ENCODE measurements at places on chromosomes 1 and 21. TPM values are rescaled to one million over a fixed set of nuclear protein-coding genes. Genes with fewer than 3 reads are reported as not detected.

The KCNJ6 gene
- total RNA-seq = not detected

The CYP4B1 gene
- 67.1 TPM for total RNA-seq

The CDK18 gene
- total RNA-seq = 1.2 TPM

The KRTAP19-1 gene
- total RNA-seq = not detected

The NHLH1 gene
- total RNA-seq = not detected

The SYT2 gene
- total RNA-seq = not detected

The SEMA4A gene
- 0.85 TPM for total RNA-seq

The HIVEP3 gene
- total RNA-seq = 0.80 TPM

The RASAL2 gene
- 13.4 TPM for total RNA-seq

The NUF2 gene
- not detected for total RNA-seq

The RPTN gene
- not detected for total RNA-seq

DNA sequence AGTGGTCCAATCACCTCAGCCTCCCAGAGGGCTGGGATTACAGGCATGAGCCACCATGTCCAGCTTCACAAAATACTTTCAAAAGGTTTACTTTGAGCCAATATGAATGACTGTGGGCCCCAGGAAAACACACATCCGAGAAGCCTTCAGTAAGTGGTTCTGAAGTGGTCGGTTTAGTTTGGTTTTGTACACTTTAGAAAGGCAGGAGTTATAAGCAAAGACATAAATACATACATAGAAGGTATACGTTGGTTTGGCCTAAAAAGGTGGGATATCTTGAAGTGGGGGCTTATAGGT is 3.2 kb upstream of the MIB2 start:
- H3K27me3 ChIP-seq = no peaks in the 10 kb centered on the region
- no peak for DNase-seq
- H3K4me3 ChIP-seq = no peak overlapping the region
- no peak overlapping the region for H3K27ac ChIP-seq
- H3K36me3 ChIP-seq = no peaks in the 10 kb centered on the region
- peaks cover 20% of the 10 kb centered on the region for H3K4me1 ChIP-seq

DNA sequence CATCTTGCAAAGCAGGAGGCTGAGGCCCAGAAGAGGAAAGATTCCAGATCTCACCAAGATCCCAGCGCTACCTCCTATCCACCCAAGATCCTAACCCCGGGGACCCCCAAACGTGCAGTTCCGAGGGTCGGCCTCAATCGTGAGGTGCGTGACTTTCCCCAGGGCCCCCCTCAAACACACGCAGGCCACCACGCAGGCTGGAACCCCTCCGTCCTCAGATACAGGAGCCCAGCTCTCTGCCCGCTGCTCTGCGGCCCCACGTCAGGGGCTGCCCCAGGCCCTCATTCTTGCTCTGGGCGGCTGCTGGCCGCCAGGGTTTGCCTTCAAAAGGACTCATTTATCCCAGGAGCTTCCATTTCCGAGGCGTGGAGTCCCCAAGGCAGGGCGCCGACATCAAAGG is 39.9 kb downstream of the KRTAP10-1 start:
- peaks cover 10% of the 10 kb centered on the region for H3K27me3 ChIP-seq
- no peaks in the 10 kb centered on the region for H3K36me3 ChIP-seq
- H3K4me1 ChIP-seq = no peaks in the 10 kb centered on the region
- H3K4me3 ChIP-seq = no peak overlapping the region
- no peak for DNase-seq
- no peak overlapping the region for H3K27ac ChIP-seq

DNA sequence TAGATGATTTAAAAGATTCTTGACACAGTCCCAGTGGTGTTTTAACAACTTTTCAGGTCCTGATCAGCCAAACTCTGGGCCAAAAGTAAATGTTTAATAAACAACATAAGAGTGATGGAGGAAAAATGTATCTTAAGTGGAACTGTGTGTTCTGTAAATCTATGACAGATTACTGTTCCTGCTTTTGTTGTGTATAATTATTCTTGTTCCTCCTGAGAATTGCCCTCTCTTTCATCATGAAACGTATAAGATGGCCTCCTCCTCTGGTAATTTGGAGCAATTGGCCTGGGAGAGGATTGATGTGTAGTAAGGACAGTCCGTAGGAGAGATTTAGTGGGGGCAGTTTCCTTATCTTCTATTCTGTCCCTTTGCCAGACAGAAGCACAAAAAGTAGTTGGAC is 34.5 kb downstream of the GALNT2 start:
- peaks cover 48% of the 10 kb centered on the region for H3K4me1 ChIP-seq
- H3K4me3 ChIP-seq = no peak overlapping the region
- no peak overlapping the region for H3K27ac ChIP-seq
- H3K36me3 ChIP-seq = no peaks in the 10 kb centered on the region

GRCh38 chr1:26907071-26907917 is 6.5 kb downstream of the NR0B2 start:
- no peaks in the 10 kb centered on the region for H3K4me1 ChIP-seq
- no peaks in the 10 kb centered on the region for H3K27me3 ChIP-seq
- DNase-seq = no peak
- H3K27ac ChIP-seq = no peak overlapping the region

GRCh38 chr1:248196965-248197364 is at the start of gene OR2M3:
Gene OR2M3 (plus strand): TSS chr1:248197265. CDS start chr1:248203068, 5,803 bp downstream.
- no peaks in the 10 kb centered on the region for H3K36me3 ChIP-seq
- H3K27me3 ChIP-seq = no peaks in the 10 kb centered on the region
- no peak for DNase-seq

GRCh38 chr1:102588536-102588935 is 519.8 kb downstream of the COL11A1 start:
- no peaks in the 10 kb centered on the region for H3K4me1 ChIP-seq
- H3K27me3 ChIP-seq = no peaks in the 10 kb centered on the region
- H3K4me3 ChIP-seq = no peak overlapping the region
- H3K36me3 ChIP-seq = no peaks in the 10 kb centered on the region
- H3K27ac ChIP-seq = no peak overlapping the region
- DNase-seq = no peak

DNA sequence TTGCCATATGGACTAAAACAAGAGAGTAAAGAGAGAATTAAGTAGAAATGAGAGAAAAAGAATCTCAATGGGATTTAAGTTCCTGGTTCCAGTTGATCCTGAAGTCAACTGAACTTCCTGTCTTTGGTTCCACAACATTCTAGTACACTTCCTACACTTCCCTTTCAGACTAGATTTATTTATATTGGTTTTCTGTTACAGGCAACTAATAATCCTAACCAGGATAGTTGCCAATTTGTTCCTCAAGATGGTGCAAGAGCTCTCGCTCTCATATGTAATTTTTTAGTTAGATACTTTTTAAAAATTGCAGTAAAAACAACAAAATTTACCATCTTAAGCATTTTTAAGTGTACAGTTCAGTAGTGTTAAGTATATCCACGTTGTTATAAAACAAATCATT is 28.8 kb upstream of the TRIM45 start:
- H3K27ac ChIP-seq = no peak overlapping the region
- no peaks in the 10 kb centered on the region for H3K36me3 ChIP-seq
- no peak for DNase-seq

- H3K4me1 ChIP-seq = no peaks in the 10 kb centered on the region
- H3K36me3 ChIP-seq = no peaks in the 10 kb centered on the region
- H3K27ac ChIP-seq = no peak overlapping the region
- H3K4me3 ChIP-seq = no peak overlapping the region
- DNase-seq = no peak
- no peaks in the 10 kb centered on the region for H3K27me3 ChIP-seq
These were observed 16.9 kb upstream of the ECE1 start for GRCh38 chr1:21307210-21307609.

GRCh38 chr1:246142320-246142893 is 364.7 kb downstream of the SMYD3 start:
- no peak overlapping the region for H3K27ac ChIP-seq
- H3K4me3 ChIP-seq = no peak overlapping the region
- H3K27me3 ChIP-seq = no peaks in the 10 kb centered on the region
- no peak for DNase-seq

GRCh38 chr1:205484985-205485967 is 19.2 kb upstream of the CDK18 start:
- peaks cover 26% of the 10 kb centered on the region for H3K27me3 ChIP-seq
- H3K27ac ChIP-seq = no peak overlapping the region
- no peak overlapping the region for H3K4me3 ChIP-seq
- no peaks in the 10 kb centered on the region for H3K4me1 ChIP-seq
- DNase-seq = no peak

GRCh38 chr1:33316601-33317000 is 4.3 kb downstream of the A3GALT2 start:
- H3K36me3 ChIP-seq = no peaks in the 10 kb centered on the region
- H3K4me1 ChIP-seq = no peaks in the 10 kb centered on the region
- no peak overlapping the region for H3K4me3 ChIP-seq
- H3K27me3 ChIP-seq = no peaks in the 10 kb centered on the region
- DNase-seq = no peak

DNA sequence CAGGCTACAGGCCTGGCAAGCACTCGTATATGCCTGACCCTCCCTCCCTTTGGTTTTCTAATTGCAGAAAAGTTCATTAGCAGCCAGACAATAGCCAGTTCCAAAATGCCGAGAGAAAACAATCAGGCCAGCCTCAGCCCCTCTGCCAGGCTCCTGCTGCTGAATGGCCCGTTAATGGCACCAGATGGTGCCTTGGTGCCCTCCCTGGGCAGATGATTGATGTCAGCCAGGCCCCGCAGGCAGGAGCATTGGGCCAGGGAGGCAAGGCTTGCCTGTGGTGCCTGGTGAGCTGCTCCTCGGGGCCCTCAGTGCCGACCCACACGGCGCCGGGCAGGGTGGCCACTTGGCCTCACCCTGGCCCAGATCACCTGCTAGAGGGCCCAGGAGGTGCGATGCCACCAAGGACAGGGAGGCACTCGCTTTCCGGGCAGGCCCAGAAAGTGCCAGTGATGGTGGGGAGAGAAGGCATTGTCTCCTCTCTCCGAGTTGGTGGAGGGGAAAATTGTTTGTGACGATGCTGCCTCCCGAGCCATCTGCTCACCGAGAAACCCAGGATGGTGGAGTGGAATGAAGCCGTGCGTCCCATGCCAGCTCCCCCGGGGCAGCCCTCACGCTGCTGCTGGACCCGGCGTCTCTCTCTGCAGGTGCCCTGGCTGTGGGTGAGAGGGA is 28.1 kb downstream of the QSOX1 start:
- no peaks in the 10 kb centered on the region for H3K27me3 ChIP-seq
- DNase-seq = peak; percentile 7
- peaks cover 70% of the 10 kb centered on the region for H3K36me3 ChIP-seq
- H3K27ac ChIP-seq = no peak overlapping the region

GRCh38 chr1:234553240-234554188 is 56.5 kb downstream of the IRF2BP2 start:
- no peak overlapping the region for H3K27ac ChIP-seq
- no peak for DNase-seq

DNA sequence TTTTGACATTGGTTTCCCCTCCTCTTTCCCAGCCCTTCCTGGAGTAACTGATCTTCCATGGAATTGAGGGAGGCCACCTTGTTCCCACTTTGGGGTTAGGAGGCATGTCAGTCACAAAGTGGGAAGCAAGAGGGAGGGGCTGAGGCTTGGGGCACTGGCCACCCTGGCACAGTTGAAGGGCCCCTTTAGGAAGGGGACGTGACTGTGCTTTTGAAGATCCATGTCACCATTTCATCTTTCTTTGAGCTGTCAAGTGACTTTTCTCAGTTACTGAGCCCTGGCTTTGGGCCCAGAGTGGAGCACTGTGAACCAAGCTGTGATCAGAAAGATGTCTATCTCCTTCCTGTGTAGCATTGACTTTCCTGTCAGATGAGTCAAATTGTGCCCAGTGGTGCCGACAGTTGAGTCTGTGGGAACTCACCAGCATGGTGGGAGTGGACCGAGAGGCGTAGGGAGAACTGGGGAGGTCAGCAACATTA is 38.5 kb upstream of the TDRD10 start:
- H3K4me1 ChIP-seq = no peaks in the 10 kb centered on the region
- DNase-seq = no peak
- no peak overlapping the region for H3K4me3 ChIP-seq
- H3K27ac ChIP-seq = peak overlapping the region; percentile 49

- no peak for DNase-seq
- no peak overlapping the region for H3K4me3 ChIP-seq
These were observed 9.7 kb downstream of the ARHGEF2 start for GRCh38 chr1:155968670-155969069.

DNA sequence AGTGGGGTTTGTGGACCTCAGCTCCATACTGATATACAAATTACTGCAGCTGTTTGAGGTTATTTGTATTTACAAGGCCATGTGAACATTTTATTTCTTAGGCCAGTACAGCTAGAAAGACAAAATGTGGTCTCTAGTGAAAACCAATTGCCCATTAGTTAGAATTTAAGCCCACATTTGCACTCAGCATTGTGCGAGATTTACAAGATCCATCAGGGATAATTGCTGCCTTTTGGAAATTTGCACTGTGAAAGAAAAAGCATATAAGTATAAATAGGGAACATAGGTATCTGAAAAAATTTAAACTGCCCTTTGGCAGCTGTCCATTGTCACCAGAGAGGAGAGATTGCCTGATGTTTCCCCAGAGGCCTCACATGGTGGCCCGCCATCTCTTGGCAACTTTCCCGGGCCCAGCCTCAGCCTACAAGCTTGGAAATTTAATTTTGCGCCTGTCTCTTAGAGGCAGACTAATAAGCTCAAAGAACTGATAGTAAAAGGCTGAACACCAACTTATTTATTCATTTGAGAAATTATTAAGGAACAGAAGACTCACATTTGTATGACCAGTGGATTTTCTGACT is 120.7 kb downstream of the MAP3K21 start:
- H3K27me3 ChIP-seq = no peaks in the 10 kb centered on the region
- H3K4me3 ChIP-seq = no peak overlapping the region
- H3K4me1 ChIP-seq = no peaks in the 10 kb centered on the region
- H3K27ac ChIP-seq = no peak overlapping the region

DNA sequence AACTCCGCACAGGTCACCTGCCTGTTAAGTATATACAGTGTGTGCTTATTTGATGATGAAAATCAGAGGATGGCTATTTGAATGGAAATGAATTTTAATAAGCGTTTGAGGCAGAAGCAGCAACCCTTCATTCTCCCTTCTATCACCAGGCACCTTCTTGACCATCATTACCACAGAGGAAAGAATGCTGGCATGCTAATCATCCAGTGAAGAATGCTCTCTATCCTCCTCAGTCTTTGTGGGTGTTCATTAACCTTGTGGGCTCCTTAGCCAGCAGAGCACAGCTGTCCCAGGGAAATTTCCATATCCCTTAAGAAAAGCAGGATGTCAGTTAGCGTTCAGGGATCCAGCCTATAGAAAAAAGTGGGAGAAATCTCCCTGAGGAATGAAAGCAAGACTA is 428.0 kb upstream of the CAMK1G start:
- no peaks in the 10 kb centered on the region for H3K36me3 ChIP-seq
- no peak overlapping the region for H3K4me3 ChIP-seq
- H3K27ac ChIP-seq = no peak overlapping the region
- DNase-seq = no peak
- no peaks in the 10 kb centered on the region for H3K27me3 ChIP-seq
- H3K4me1 ChIP-seq = no peaks in the 10 kb centered on the region
